ENCODE measurements at places on chromosomes 6 and 20.

GRCh38 chr20:23387118-23387443 is 25.1 kb downstream of the GZF1 start:
- DNase-seq = no peak

DNA sequence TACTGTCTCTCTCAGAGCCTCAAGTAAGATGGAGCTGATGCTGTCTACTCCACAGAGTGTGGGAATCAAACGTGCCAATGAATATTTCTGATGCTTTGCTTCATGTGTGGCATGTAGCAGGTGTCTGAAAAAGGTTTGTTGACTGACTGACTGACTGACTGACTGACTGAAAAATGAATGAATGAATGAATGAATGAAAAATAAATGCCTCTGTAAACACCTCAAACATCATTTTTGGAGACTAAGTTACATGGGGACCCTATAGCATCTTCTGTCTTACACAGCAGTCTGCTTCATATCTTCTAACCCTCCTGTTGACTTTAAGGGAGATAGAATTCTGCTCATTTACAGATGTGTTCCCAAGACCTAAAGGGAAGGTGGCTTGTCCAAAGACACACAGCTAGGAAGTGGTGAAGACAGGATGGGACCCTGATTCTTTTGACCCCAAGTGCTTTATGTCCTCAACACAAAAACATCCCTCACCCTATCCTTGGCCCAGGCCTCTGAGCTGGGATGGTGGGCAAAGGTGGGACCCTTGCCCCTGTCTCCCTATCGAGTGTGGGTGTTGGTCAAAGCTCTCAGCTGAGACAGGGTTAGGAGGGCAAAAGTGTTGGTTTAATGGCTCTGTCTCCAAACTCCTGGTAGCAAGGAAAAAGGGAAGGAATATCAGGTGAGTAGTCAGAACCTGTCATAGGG is 104.4 kb downstream of the TOX2 start:
- DNase-seq = no peak

- no peak for DNase-seq
Measured at GRCh38 chr20:39879296-39879695, 809.7 kb downstream of the MAFB start.

DNA sequence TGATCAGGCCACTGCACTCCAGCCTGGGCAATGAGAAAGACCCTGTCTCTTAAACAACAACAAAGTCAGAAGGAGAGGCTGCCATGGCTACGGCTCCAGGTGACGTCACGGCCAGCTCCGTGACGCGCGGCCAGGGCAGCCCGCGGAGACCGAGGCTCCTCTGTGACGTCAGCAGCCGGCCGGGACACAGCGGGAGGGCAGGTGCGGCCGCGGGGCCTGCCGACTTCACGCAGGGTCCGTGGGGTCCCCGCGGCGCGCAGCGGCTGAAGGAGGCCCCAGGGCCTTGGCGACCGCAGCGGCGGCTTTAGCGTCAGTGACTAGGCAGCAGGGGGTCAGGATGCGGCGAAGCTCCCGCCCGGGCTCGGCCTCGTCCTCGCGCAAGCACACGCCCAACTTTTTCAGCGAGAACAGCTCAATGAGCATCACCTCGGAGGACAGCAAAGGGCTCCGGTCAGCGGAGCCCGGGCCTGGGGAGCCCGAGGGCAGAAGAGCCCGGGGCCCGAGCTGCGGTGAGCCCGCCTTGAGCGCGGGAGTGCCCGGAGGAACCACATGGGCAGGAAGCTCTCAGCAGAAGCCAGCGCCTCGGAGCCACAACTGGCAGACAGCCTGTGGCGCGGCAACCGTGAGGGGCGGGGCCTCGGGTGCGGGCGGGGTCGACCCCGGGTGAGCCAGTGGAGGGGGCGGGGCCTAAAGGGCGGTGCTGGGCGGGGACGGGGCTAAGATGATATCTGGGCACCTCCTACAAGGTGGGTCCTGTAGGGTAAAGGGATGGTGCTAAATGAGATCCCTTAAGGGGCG is at the start of gene SPAG4:
Gene SPAG4 (plus strand): TSS at position 163 of the 798 bp plus-strand sequence. CDS start 175 bp downstream, at position 338.
- peak; percentile 36 for DNase-seq

- DNase-seq = no peak
Measured at GRCh38 chr6:130122243-130122642, 100.5 kb downstream of the SAMD3 start.

DNA sequence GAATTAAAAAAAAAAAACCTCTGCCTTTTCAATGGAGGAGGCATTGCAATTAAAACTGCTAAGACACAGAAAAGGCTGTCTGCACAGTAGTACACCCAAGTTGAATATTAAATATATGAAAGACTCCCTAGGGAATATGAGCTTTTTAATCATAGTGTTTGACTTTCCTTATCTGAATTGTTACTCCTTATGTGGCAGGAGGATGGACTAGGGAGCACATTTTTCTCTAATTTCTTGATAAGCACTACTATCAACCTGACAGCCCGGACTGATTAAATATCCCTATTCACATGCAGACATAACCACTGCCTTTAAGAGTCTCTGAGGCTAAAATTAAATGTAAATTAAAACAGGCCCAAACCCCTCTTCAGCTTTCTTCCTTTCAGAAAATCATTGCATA is 428.6 kb upstream of the GJE1 start:
- no peak for DNase-seq

GRCh38 chr20:12023194-12023795 is 105.6 kb downstream of the BTBD3 start:
- no peak for DNase-seq

- no peak for DNase-seq
Measured at GRCh38 chr20:43923917-43924316, 9.3 kb downstream of the TOX2 start.

DNA sequence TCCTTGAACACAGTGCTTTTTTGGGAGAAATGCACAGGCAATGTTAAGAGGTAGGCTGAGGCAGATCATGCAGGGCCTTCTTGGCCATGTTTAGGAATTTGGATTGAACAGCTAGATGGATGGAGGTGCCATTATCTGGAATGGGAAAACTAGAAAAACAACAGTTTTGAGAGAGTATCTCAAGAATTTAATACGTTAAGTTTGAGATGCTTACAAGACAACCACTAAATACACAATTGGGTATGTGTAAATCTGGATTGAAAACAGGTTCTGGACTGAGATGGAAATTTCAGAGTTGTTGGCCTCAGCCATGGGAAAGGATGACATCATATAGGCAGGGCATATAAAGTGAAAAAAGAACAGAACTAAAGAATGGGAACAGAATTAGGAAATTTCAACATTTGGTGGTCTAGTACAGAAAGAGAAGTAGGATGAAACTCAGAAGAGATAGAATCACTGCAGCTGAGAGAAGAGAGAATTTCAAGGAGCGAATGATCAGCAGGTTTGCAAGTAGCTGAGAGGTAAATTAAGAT is 37.1 kb downstream of the NCOA7 start:
- DNase-seq = no peak

DNA sequence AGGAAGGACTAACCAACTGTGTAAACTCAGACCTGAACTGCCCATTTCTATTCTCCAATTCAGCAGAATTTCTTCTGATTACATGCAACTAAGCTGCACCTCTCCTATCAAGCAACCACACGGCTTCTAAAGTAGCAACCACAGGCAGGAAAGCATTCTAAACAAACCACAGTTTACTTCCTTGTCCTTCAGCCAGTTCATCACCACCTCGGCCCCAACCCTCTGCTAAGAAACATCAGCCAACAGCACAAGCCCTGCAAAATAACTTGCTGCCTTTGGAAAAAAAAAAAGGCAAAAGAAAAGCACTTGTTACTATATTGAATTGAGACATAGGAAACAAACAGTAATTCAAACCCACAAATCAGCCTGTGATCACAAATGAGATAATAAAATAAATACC is 140.3 kb downstream of the NFATC2 start:
- DNase-seq = no peak

DNA sequence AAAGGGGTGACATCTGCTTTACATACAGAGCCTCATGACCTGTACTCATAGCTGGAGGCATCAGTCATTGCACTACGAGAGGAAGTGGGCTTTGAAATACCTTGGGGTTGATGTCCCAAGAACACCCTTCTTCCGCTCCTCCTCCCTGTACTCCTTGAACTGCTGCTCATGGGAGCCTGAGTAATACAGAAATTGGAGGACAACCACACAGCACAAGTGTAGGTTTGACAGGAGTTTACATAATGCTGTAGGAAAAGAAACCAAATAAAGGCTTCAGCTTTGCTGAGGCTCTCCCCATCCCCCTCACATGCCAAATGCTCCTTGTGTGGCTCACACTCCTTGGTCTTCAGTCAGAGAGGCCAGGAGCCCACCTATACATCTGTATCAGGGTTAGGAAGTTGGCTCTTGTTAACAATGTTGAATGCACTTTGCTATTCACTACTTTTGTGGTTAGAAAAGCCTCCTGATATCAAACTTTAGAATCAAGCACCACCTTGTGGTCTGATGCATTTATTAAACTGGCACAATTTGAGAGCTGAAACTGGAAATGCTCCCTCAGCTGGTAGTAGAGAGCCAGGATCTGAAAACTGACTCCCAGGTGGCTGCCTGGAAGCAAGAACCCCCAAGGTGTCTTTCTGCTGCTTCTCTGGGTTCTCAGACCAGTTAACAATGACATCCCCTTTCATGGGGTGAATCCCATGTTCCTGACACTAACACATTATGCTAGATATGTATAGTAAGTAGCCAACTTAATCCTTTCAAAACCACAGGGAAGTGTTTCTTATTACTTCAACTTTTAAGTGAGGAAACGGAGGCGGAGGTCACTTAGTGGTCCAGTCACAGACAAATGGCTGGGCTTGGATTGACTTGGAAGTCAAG is 56.2 kb upstream of the EDN1 start:
- DNase-seq = no peak
